ENCODE measurements at places on chromosomes 12 and 14. TPM values are rescaled to one million over a fixed set of nuclear protein-coding genes. Genes with fewer than 3 reads are reported as not detected.

Gene CTSG
- total RNA-seq = 7.5 TPM

- H3K27me3 ChIP-seq = no peaks in the 10 kb centered on the region
- H3K4me3 ChIP-seq = no peak overlapping the region
- H3K27ac ChIP-seq = no peak overlapping the region
These were observed 61.2 kb downstream of the ATXN7L3B start for GRCh38 chr12:74598819-74599218.

DNA sequence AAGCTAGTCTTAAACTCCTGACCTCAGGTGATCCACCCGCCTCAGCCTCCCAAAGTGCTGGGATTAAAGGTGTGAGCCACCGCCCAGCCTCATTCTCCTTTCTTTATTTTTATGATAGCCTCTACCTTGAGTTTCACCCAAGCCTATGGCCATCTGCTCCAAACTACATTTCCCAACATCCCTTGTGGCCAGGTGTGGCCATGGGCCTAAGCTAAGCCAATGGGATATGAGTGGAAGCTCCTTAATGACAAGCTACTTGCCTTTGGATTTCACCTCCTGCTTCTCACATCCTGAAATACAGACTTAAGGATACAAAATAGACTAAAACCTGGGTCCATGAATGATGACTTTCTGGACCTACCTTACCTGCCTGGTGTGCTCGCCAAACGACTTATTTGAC, 46.2 kb downstream of the DPF3 start:
- no peak for DNase-seq
- H3K27me3 ChIP-seq = no peaks in the 10 kb centered on the region
- H3K36me3 ChIP-seq = no peaks in the 10 kb centered on the region
- no peak overlapping the region for H3K27ac ChIP-seq
- no peak overlapping the region for H3K4me3 ChIP-seq

Gene KRT8
- 1,740 TPM for total RNA-seq

Gene NYNRIN
- 8.1 TPM for total RNA-seq

- no peaks in the 10 kb centered on the region for H3K36me3 ChIP-seq
- no peaks in the 10 kb centered on the region for H3K27me3 ChIP-seq
- DNase-seq = no peak
- no peak overlapping the region for H3K27ac ChIP-seq
These were observed 2.4 kb downstream of the C12orf75 start for GRCh38 chr12:105332925-105333324.

DNA sequence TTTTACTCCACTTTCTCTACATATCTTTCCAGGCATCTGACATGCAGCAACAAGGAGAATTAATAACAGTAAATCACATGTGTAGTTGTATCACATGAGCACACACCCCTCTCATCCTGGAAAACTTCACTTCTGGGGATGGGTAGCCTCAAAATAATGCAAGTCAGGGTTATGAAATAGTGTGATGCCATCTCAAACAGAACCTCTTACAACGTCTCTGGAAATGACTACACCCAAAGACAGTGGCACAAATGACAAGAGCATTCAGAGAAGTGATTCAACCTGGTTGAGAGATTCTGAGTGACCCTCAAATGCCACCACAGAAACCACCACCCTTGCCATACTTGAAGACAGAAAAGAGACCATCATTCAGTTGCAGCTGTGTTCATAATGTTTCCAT, 2.8 kb downstream of the DIO2 start:
- no peaks in the 10 kb centered on the region for H3K27me3 ChIP-seq
- no peaks in the 10 kb centered on the region for H3K36me3 ChIP-seq
- no peak overlapping the region for H3K27ac ChIP-seq
- no peak overlapping the region for H3K4me3 ChIP-seq

- H3K27ac ChIP-seq = no peak overlapping the region
- no peak for DNase-seq
- H3K36me3 ChIP-seq = no peaks in the 10 kb centered on the region
- H3K4me3 ChIP-seq = no peak overlapping the region
- H3K27me3 ChIP-seq = no peaks in the 10 kb centered on the region
These were observed 80.2 kb downstream of the RMST start for GRCh38 chr12:97542666-97543280.

DNA sequence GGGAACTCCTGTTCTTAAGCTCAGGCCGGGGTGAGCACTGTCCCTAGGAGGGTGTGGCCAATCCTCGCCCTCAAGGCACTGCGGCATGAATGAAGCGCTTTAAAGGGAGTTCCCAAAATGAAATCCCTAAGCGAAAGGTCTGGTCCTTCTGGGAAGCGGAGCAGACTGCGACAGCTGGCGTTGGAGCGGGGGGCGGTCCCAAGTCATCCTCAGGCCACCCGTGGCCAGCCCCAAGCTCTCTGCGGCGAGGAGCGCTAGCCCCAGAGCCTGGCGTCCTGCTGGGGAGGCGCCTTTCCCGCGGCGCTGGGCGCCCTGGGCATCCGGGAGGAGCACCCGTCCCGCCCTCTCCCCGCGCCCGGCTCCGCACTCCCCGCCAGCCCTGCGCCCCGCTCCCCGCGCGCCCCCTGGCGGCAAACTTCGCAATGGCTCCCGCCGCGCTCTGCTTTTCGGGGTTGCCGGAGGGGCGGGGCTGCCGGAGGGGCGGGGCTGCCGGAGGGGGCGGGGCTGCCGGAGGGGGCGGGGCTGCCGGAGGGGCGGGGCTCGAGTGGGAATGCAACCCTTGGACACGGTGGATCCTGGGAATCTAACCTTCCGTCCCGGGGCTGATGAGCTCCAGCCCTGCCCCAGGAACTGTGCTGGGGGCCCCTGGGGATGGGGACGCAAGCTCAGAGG, 25.4 kb downstream of the ZBTB42 start:
- DNase-seq = peak; percentile 96
- peak overlapping the region; percentile 53 for H3K4me3 ChIP-seq
- H3K27ac ChIP-seq = peak overlapping the region; percentile 77
- peaks cover 22% of the 10 kb centered on the region for H3K4me1 ChIP-seq
